ENCODE measurements at places on chromosomes 12 and 14.

DNA sequence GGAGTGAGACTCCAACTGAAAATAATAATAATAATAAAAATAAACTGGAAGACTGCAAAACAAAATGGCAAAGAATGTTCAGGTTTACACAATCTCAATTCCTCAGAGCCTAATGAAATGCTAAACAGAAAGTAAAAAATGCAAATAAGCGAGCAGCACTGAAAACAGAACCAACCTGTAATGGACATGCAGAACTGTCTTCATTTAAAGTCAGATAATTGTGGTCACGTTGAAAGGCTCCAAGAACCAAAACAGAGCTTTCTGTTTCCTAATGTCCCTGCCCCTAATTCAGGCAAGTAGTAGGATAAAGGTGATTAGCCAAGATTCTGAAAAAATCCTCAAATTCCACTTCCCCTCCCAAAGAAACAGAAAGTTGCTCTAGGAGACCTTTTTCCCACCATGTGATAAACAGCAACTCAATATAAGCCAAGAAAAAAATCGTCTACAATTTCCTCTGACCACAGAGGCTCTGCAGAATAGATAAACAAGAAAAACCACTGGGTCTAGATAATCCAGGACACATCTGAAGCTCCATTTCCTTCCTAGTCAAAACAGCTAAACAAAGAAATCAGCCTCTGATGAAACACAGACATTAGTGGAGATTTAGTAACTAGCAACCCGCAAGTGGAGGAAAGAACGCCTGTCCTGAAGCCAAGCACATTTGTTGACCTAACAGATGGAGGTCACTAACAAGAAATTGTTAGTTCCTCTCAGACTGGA, 3.0 kb downstream of the MIS18BP1 start:
- DNase-seq, result no peak

DNA sequence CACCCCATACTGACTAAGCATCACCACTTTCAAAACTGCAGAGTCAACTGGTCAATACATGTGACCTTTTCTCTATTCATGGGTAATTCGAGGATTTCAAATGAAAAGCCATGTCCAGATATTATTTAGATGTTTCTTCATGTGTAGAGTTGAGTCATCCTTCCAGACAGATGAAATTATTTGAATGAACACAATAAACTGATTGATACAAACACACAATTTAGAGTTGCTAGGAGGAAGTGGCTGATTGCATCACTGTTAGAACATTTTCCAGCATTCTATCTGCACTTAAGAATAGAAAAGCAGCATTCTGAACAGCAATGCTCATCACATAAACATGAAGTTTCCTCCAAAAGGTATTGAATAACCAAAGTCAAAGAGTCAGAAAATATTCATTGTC, 273.5 kb upstream of the SOX5 start:
- DNase-seq, result peak; percentile 16

GRCh38 chr14:72947366-72948160, 21.3 kb downstream of the DCAF4 start:
- no peak for DNase-seq

DNA sequence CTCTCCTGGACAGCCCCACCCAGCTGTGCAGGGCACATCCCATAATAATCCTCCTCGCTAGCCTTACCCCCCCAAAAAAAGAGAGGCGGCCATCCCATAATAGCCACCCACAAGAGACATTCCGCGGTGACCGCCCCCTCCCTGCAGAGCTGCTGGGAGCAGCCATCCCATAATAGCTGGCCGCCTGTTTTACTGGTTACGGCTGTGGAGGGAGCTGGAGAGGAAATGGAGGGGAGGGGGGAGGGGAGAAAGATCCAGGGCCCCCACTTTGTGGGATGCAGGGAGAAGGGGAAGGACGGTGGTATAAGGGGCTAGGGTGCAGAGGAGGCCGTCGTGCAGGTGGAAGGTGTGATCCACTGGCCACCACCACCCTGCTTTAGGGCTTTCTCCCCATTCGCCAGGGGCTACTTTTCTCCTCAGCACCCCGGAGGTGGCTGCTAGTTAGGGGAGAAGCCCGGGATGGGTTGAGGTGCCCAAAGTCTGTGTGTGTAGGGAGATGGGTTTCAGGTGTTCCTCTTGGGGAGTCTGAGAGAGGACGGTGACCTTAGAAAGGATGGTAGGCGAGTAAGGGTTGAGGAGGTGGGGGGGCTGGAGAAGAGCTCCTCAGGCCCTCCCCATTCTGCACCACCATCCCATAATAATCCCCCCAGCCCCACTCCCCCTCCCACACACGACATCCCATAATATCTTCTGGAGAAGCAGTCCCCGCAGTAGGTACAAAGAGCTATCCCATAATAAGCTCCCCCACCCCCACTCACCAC, 6.0 kb upstream of the CHD4 start:
- no peak for DNase-seq

DNA sequence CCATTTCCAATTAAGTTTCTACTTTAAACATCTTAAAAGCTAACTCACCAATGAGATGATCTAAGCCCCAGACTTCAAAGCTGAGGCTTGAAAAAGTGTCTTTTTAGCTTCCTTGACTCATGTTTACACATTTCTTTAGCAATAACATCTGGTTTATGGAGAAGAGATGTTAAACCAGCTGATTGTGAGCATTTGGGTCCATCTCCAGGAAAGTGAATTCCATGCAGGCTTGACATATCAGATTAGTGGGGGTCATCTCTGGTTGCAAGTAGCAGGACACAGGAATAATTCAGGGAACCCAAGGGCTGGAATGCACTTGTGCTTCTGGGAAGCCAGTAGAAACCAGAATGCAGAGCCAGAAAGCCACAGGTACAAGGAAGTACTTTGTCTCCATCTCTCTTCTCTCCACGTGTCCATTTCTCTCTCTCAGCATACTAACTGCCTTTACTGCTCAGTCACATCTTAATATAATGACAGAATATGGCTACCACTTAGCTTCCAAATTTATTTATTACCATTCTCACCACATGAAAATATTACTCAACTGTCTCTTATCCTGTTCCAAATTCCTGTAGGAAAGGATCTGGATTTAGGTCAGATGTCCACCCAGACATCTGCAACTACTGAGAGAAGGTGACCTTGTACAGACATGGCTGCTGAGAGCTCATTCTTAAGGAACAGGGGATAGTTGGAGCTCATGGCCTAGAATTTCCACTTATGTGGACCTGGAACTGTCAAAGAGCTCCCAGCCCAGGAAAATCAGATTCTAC, 104.4 kb downstream of the SCN8A start:
- DNase-seq, result no peak
